ENCODE measurements at places on chromosomes 5 and 9.

- DNase-seq, result no peak
Observed at GRCh38 chr9:123225374-123225813, 43.0 kb downstream of the STRBP start.

GRCh38 chr5:179321206-179321987 lies 23.9 kb downstream of the ADAMTS2 start:
- no peak for DNase-seq

DNA sequence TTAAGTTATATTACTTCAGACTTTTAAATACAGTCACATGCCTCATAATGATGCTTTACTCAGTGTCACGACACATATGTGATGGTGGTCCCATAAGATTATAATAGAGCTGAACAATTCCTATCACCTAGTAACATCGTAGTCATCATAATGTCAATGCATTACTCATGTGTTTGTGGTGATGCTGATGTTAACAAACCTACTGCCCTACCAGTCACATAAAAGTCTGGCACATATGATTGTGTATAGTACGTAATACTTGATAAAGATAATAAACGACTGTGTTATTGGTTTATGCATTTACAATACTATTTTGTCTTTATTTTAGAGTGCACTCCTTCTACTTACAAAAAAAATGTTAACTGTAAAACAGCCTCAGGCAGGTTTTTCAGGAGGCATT lies 103.7 kb downstream of the PAM start:
- DNase-seq, result no peak

GRCh38 chr5:126971455-126972031 lies 58.8 kb downstream of the MARCHF3 start:
- no peak for DNase-seq

DNA sequence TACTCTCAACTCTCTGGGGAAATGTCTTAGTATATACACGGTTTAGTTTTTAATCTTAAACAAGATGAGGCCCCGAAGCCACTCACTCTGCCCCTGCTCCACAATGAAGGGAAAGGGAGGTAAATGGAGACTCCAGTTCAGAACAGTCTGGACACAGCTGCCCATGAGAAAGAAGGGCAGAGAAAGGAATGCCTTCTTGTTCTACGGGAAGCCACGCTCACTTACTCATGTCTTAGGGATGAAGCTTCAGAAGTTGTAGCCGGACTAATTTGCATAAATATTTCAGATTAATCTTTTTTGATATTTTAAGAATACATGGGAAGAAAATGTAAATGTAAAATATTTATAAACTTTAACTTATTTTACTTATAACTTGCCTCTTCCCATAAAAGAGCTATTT lies 94.0 kb downstream of the COL23A1 start:
- DNase-seq, result no peak

- DNase-seq, result no peak
Observed at GRCh38 chr5:157506066-157506590, 46.1 kb downstream of the NIPAL4 start.
